ENCODE measurements at places on chromosomes 5 and 9. TPM values are rescaled to one million over a fixed set of nuclear protein-coding genes. Genes with fewer than 3 reads are reported as not detected.

The GPX3 gene
- polyA plus RNA-seq: 277 TPM

The FGF18 gene
- polyA plus RNA-seq: 0.06 TPM

The ADAMTSL2 gene
- 1.0 TPM for polyA plus RNA-seq

The CYSRT1 gene
- 342 TPM for polyA plus RNA-seq

The GRIA1 gene
- not detected for polyA plus RNA-seq

The SLC27A6 gene
- polyA plus RNA-seq: 0.98 TPM

Measured in esophagus (tissue), 2 donors.